ENCODE measurements at places on chromosomes 4 and X. TPM values are rescaled to one million over a fixed set of nuclear protein-coding genes. Genes with fewer than 3 reads are reported as not detected.

Gene GAGE12H
- polyA plus RNA-seq = not detected

- no peak for DNase-seq
Measured at GRCh38 chrX:17007134-17007768, 60.8 kb downstream of the REPS2 start.

DNA sequence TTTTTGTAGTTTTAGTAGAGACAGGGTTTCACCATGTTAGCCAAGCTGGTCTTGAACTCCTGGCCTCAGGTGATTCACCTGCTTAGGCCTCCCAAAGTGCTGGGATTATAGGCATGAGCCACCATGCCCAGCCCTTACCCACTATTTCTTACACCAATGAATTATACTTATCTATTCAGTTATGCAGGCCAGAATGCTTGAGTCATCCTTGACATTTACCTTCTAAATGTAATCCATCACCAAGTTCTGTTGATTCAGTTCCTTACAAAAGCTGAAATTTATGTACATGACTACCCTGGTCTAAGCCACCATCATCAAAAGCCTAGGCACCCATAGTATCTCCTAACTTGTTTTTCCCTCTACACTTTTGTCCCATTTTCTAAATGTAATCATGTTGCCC is 585.7 kb downstream of the IL15 start:
- DNase-seq = no peak

Gene GLOD5
- polyA plus RNA-seq = not detected

DNA sequence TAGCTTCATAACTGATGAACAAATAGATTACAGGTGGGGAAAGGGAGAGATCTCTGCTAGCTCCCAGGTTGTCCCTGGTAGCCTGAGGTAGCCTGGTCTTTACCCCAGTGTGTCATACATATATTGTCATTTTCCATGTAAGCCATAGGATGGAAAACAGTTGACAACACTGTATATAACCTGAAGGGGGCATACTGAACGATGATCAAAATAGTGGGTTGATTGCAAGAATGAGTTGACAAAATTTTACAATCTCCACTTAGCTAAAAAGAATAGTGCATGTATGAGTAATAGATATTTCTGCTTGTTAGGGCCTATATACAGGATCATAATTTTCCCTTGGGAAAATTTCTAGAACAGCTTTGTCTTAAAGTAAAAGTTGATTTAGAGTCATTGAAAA is 304.1 kb upstream of the HAND2 start:
- no peak for DNase-seq

GRCh38 chr4:126735294-126736132 is 897.2 kb upstream of the INTU start:
- DNase-seq = no peak

- DNase-seq = no peak
Measured at GRCh38 chr4:173074501-173074946, 94.1 kb upstream of the GALNT7 start.

GRCh38 chr4:123419885-123420755 is 23.5 kb downstream of the SPRY1 start:
- no peak for DNase-seq

DNA sequence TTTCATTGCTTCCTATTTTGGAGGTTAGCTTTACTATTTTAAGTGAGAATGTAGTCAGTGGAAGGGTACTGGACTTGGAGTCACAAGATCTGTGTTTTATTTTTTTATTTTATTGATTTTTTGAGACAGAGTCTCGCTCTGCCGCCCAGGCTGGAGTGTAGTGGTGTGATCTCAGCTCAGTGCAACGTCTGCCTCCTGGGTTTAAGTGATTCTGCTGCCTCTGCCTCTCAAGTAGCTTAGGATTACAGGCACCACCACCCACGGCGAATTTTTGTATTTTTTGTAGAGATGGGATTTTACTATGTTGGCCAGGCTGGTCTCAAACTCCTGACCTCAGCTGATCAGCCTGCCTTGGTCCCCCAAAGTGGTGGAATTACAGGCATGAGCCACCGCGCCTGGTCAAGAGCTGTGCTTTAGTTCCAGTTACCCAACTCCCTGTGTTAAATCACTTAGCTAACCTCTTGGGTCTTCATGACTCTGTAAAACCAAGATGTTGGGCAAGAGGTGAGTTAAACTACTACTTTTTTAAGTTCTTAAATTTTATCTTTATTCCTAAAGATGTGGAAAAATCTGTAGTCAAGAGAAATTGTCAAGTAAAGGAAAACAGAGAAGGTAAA is 11.2 kb downstream of the USP9X start:
- no peak for DNase-seq

Gene GPM6B
- polyA plus RNA-seq = 0.16 TPM

Gene ANK2
- not detected for polyA plus RNA-seq
